ENCODE measurements at places on chromosomes 11 and 22. TPM values are rescaled to one million over a fixed set of nuclear protein-coding genes. Genes with fewer than 3 reads are reported as not detected.

The DMC1 gene
- 4.8 TPM for total RNA-seq

The TREH gene
- total RNA-seq = not detected

The OR8D1 gene
- total RNA-seq = not detected

The IFITM1 gene
- total RNA-seq = 0.17 TPM

The MMP13 gene
- not detected for total RNA-seq

The BTBD18 gene
- total RNA-seq = not detected

The HBD gene
- total RNA-seq = not detected

The ROBO4 gene
- not detected for total RNA-seq

The KCNJ1 gene
- not detected for total RNA-seq

The TENM4 gene
- total RNA-seq = 0.19 TPM

The RHBDD3 gene
- total RNA-seq = 24.4 TPM

The FAM180B gene
- total RNA-seq = not detected

The NEFH gene
- 0.12 TPM for total RNA-seq

The SNX19 gene
- total RNA-seq = 14.7 TPM

The TRIM22 gene
- total RNA-seq = 0.83 TPM

The GDPD4 gene
- total RNA-seq = not detected

The PLEKHB1 gene
- 1.5 TPM for total RNA-seq

The KIRREL3 gene
- total RNA-seq = 9.2 TPM

The KCNJ5 gene
- total RNA-seq = not detected

The ALG9 gene
- total RNA-seq = 25.2 TPM

The CD3D gene
- not detected for total RNA-seq
